ENCODE measurements at places on chromosomes 3 and 15.
A peak's percentile ranks its signal among the peaks of the same experiment; 100 is the strongest.

DNA sequence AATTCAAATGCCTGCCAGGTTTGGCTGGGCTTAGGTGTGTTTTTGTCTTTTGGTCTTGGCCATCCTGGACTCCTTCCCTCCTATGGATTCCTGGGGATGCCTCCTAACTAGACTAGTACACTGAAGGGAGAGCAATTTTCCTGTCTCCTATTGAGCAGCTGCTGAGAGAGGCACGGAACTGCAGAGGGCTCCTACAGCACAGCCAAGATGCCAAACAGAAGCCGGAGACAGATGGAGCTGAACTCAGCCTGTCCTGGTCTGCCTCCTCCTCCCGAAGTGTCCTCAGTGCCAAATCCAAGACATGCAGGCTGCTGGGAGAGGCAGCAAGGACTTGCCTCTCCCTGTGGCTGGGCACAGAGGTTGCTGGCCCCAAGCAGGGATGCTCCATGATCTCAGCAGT is 256.6 kb upstream of the PROK2 start:
- DNase-seq = no peak

DNA sequence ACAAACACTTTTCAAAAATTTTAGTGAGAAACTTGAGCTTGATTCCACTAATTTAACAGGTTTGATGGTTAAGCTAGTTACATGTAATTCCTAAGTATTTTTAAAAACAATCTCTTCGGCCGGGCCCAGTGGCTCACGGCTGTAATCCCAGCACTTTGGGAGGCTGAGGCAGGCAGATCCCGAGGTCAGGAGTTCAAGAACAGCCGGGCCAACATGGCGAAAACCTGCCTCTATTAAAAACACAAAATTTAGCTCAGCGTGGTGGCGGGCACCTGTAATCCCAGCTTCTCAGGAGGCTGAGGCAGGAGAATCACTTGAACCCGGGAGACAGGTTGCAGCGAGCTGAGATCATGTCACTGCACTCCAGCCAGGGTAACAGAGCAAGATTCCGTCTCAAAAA is 25.3 kb downstream of the TRA2B start:
- DNase-seq = no peak

DNA sequence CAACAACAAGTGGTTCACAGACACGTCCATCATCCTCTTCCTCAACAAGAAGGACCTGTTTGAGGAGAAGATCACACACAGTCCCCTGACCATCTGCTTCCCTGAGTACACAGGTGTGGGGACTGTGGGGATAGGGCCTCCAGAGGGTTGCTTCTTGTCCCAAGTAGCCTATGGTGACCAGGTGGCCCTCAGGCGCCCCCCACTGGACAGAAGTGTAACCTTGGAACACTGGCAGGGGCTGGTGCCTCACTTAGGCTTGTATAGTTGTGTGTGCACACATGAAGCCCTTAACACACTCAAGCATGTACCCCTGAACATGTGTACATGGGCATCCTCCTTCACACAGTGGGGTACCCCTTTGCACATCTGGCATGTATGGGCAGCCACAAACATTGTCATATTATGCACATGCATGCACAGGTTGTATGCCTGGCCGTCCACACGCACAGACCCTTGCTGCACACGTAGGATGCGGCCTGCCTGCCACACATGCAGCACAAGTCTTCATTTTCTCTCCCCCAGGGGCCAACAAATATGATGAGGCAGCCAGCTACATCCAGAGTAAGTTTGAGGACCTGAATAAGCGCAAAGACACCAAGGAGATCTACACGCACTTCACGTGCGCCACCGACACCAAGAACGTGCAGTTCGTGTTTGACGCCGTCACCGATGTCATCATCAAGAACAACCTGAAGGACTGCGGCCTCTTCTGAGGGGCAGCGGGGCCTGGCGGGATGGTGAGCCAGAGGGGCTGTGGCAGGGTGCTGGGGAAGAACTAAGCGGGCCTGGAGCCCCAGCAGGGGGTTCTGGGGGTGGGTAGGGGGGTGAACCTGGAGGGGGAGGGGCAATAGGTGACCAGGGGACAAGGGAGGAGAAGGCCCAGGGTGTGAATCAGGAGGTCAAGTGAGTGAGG is 11.7 kb upstream of the SEMA3B start:
- DNase-seq = no peak

DNA sequence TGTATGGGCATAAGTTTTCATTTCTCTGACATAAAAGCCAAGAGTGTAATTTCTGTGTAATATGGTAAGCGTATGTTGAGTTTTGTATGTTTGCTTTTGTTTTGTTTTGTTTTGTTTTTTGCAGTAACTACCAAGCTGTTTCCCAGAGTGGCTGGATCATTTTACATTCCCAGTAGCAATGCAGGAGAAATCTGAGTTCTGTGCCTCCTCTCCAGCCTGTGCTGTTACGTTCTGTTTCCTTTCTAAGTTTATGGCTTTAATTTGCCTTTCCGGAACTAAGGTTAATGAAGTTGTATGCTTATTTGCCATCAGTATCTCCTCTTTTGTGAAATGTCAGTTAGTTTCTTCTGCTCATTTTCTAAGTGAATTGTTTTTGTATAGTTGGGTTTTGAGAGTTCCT is 307.8 kb downstream of the GABRG3 start:
- no peak for DNase-seq

DNA sequence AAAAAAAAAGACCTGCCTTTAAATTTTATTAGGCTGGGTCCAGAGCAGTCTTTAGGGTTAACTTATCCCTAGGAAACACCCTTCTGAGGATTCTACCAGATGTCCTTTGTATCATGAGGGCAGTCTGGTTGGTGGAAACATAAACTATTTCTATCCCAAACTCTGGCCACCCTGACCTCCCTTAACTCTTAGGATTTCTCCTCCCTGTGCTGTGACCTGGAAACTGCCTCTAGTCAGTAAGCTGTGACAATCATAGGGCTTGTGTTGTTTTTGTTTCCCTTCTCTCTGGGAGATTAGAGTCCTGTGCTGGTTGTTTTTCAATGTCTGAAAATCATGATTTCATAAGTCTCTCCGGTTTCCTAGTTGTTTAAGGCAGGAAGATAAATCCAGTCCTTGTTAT is 78.1 kb downstream of the TNFAIP8L3 start:
- DNase-seq = no peak

- DNase-seq = no peak
Measured at GRCh38 chr3:197858133-197858532, 67.1 kb downstream of the LRCH3 start.

DNA sequence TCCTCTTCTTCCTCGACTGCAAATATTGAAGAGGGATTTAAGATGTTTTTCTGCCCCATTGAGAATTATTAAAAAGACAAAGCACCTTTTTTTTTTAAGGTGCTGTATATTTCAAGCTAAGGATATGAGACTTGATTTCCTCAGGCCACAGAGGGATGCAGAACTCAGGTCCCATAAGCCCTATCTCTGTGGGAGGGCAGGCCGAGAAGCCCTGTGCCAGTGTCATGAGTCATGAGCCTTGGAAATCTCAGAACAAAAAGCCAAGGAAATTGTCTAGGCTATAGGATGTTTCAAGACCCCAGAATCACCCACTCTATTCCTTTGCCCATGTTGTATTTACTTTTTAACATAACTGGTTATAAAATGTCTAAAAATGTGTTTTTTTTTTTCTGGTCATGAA is 7.3 kb downstream of the ESYT3 start:
- DNase-seq = no peak

GRCh38 chr15:80152180-80152895 is 461 bp upstream of the FAH start:
- peak; percentile 86 for DNase-seq

GRCh38 chr15:62390791-62391640 is 225.9 kb upstream of the C2CD4B start:
- DNase-seq = no peak

GRCh38 chr15:85004550-85004949 is 22.9 kb downstream of the PDE8A start:
- no peak for DNase-seq

GRCh38 chr15:52441841-52442240 is 86.8 kb downstream of the MYO5A start:
- no peak for DNase-seq

DNA sequence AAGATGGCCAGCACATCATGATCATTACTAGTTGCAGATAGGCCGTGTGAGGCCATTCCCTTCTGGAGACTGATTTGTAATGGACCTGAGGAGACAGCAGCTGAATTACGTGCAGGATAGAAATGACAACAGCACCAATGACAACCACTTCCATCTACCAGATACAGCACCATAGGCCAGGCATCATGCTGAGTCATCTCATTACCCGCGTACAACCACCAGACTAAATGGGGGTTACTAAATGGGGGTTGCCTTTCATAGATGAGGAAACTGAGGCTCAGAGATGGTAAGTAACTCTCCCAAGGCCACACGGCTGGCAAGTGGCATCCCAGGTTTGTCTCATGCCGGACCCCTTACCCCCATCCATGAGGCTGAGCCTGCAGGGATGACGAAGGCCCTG is 32.8 kb upstream of the FAM107A start:
- DNase-seq = no peak

- no peak for DNase-seq
Measured at GRCh38 chr15:34014556-34014955, 24.4 kb downstream of the AVEN start.

- DNase-seq = no peak
Measured at GRCh38 chr3:77370413-77370812, 330.5 kb downstream of the ROBO2 start.

- no peak for DNase-seq
Measured at GRCh38 chr3:184003187-184003967, 14.3 kb downstream of the ABCC5 start.

GRCh38 chr3:166435469-166436057 is 598.3 kb upstream of the BCHE start:
- no peak for DNase-seq

- DNase-seq = no peak
Measured at GRCh38 chr3:103381296-103382079, 946.7 kb downstream of the ZPLD1 start.
